Activated naive CD4-positive, alpha-beta T cell treated with anti-CD3 and anti-CD28 coated beads for 36 hours (primary cell): ENCODE measurements at places on chromosomes 3 and 15.

GRCh38 chr15:27219636-27220035 lies 248.7 kb downstream of the GABRG3 start:
- no peak for DNase-seq

DNA sequence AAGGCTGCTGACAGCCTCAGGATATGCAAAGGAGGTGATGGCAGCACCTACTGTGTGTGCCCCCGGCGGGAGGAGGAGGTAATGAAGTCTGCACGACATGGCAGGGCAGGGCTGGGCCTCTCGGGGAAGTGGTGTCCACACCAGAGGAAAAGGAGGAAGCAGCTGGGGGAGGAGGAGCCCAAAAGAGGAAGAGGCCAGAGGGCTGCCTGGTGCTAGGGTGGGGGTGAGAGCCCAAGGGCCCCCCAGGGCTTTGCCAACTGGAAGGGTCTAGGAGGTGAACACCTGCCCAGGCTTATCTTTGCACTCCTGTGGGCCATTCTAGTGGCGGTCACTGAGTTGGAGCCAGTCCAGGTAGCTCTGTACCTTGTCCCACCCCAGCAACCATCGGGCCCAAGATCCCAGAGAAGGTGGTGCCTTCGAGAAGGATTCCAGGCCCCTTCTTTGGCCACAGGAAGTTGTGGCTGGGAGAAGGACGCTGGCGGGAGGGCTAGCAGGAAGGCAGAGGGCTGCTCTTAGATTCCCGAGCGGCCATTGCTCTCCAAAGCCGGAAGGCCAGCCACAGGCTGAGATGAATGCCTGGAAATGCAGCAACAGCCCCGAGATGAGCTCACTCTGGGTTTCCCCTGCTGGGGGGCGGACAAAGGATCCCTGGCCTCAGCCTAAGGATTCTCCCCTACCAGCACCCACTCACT lies 7.0 kb downstream of the GNAI2 start:
- DNase-seq: peak; percentile 74

DNA sequence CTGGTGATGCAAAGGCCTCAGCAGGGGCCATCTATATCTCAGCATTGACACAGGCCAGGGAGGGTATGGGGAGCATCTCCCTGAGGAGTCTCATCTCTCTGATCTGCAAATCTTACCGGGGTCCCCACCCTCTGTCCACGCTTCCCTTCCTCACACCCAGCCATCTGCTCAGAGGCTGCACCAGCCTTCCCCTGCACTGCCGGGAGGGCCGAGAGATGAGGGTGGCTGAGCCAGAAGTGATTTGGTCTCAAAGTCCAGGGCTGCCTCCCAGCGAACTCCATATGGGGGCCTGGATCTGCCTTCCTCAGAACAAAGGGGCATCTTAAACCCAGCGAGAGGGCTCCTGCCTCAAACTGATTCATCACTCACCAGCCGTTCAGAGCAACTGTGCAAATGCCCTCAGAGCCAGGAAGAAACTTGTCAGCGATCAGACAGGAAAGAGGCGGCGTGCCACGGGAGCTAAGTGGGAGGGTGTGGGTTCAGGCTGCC lies 4.6 kb downstream of the IGDCC3 start:
- no peak for DNase-seq

- no peak for DNase-seq
Observed at GRCh38 chr3:136595913-136596697, 156.1 kb downstream of the STAG1 start.

- no peak for DNase-seq
Observed at GRCh38 chr15:67142767-67143100, 77.3 kb downstream of the SMAD3 start.

GRCh38 chr3:117671722-117672318 lies 962.2 kb downstream of the TUSC7 start:
- no peak for DNase-seq

DNA sequence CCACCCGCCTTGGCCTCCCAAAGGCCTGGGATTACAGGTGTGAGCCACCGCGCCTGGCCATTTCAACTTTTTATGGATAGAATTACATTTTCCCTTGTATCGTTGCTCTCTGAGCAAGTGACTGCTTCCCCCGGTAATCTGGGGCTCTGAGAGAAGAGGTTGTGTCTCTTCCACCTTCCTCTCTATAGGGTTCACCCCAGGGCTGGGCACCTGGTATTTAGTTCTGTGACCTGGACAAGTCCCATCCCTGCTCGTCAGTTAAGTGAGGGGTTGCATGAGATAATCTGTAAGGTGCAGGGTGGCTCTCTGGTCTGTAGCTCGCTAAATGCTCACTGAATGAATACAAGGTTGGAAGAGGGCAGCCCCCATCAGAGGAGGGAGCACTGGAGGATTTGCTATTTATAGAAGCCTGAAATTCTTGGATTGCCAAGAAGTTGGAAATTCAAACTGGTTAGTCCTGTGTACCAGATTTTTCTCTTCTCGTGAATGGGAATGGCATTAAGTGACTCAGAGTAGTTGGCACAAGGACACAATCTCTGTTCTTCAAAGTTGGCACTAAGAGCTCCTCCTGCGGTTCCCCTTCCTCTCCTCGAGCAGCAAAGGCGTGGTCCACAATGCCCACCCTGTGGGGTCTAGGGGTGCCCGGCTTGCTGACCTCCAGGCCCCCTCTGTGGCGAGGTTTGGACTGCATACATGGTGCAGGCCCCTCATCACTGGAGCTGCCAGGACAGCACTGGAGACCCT lies 68.1 kb upstream of the DLG1 start:
- no peak for DNase-seq

DNA sequence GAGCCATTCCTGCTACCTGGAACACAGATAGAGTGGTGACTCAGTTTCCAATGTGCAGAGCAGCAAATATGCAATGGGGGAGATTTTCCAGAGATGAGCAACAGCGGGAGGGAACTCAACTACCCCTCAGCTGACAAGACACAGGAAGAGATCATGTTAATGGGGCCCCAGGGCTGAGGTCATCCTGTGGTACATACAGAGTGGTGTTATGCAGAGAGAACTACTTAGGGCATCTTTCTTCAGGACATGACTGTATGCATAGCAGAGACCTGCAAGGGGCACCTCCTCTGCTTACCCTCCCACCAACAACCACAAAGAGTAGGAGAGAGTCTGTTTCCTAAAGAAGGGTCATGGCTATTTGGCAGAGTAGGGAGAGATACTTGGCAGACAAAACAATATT lies 6.8 kb upstream of the TBC1D5 start:
- peak; percentile 21 for DNase-seq

DNA sequence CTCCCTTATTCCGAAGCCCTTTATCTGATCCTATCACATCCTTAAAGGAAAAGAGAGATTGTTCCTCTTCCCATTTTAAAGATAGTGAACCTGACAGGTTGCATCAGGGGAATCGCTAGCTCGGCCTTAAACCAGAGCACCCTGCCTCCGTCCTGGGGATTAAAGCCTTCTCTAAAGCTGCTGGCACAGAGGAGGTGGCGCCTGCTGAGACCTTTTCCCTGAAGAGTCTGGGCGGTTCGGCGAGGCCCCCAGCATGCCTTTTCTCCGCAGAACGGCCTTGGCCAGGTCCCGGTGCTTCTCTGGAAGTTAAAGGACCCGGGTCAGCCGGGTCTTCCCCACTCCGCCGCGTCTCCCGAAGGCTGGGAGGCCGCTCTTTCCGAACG lies 593 bp downstream of the FAM219B start:
- DNase-seq: peak; percentile 41

- no peak for DNase-seq
Observed at GRCh38 chr15:97026781-97027180, 696.3 kb downstream of the NR2F2 start.

- DNase-seq: peak; percentile 8
Observed at GRCh38 chr3:100210772-100211135, 50.0 kb upstream of the TBC1D23 start.

- DNase-seq: no peak
Observed at GRCh38 chr3:61820306-61820992, 259.1 kb downstream of the PTPRG start.

DNA sequence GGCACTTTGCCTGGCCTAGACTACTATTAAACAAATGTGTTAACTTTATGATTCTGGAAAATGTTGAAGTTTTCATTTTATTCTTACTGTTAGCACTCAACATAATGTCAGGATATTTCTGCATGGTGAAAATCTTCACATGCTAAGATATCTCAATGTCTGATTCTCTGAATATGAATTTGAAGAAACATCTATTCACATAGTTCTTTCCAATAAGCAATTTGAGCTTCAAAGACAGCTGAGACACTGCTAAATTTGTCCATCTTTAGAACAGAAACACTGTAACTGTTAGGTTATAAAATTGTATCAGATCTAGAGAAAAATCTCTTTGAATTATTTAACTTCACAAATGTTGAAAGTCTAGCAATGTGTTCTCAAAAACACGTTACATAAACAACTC lies 970.2 kb downstream of the PLOD2 start:
- no peak for DNase-seq

GRCh38 chr15:67066041-67066958 lies 898 bp downstream of the SMAD3 start:
- peak; percentile 34 for DNase-seq

GRCh38 chr3:43203022-43203421 lies 83.3 kb upstream of the SNRK start:
- DNase-seq: no peak

- DNase-seq: no peak
Observed at GRCh38 chr15:78347586-78348543, 7.7 kb downstream of the CRABP1 start.

DNA sequence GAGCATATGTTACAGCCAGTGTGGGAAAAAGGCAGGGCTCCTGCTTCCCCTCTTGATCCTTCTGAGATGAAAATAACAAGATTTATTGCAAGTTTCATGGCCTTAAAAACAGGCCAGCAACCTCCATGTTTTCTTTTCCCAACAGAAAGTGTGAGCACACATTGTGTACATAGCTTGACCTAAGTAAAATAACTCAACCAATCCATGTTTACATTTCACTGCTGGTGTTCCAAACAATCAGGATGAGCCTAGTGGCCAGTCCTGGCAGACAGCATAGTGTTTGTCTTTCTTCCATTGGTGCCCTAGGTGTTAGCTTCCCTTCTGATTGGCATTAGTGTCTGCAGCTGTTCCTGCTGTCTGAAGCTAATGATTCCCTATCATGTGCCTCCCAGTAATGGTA lies 847.7 kb downstream of the EPHA3 start:
- no peak for DNase-seq

DNA sequence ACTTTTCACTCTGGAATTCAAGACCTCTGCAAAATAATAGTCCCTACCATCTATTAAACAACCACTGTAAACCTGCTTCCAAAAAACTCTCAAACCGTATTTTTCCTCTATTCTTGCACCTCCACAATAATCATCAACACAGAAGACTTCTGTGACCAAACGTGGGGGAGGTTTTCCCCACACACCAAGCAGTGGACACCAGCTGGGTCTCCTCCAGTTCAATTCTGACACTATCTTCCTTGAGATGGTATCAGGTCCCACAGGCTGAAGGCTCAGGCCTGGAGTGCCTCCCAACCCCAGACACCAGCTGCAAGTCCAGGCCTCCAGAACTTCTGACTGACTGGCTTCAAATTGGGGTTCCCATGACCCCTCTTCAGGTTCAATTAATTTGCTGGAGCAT lies 89.6 kb upstream of the RAP2B start:
- DNase-seq: no peak

- no peak for DNase-seq
Observed at GRCh38 chr3:133940536-133940935, 44.9 kb upstream of the RAB6B start.

GRCh38 chr3:98824256-98824655 lies 61.1 kb downstream of the ST3GAL6 start:
- DNase-seq: no peak
